ENCODE measurements at places on chromosomes 4 and X.

- DNase-seq: no peak
These were observed 1.7 kb downstream of the NSDHL start for GRCh38 chrX:152832520-152832919.

- DNase-seq: no peak
These were observed 2.5 kb downstream of the FGFR3 start for GRCh38 chr4:1795299-1796195.

DNA sequence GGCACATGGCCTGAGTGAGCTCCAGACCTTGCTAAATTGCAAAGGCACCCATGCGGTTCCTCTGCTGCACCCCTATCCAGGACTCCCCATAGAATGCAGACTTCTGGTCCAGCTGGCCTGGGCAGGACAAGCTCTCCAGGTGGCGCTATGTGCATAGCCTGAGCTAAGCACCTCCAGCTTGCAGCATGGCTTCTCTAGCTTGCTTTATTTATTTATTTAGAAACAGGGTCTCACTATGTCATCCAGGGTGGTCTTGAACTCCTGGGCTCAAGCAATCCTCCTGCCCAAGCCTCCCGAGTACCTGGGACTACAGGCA is 5.5 kb upstream of the WFS1 start:
- no peak for DNase-seq

DNA sequence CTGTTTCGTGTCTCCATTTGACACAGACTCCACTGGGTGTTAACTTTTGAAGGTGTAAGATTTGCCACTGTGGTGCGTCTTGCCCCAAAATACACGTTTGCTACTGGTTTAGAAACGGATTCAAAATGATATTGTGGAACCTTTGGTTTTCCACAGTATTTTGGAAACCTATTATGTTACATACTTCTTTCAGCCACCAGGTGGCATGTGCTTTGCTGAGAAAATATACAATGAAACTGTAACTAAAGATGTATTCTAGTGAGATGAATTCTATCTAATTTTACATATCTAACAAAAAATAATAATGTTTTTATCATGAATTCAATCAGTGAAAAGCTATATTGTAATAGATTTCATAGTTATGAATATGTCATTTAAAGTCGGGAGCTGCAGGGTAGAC is 28.4 kb upstream of the SLITRK4 start:
- no peak for DNase-seq

GRCh38 chr4:1047106-1047975 is 35.9 kb downstream of the FGFRL1 start:
- no peak for DNase-seq

- no peak for DNase-seq
These were observed 54.1 kb downstream of the SRPX start for GRCh38 chrX:38166478-38167083.

DNA sequence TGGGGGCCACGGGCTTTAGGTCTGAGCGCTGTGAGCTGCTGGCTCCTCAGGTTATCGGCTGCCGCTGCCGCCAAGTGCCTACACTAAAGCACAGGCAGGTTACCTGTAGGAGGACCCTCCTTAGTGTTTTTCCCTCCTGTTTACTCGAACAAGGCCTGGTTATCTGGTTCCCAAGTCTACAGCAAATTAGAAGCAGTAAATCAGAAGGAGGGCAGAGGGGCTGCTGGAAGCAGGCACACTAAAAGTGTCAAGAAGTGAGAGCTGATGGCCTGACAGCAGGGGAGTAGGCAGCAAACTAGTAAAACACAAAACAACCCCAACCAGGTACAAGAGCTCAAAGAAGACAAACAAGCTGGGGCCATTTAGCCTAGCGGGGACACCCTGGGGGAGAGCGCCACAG is 125.0 kb upstream of the PJA1 start:
- no peak for DNase-seq
